ENCODE measurements at places on chromosomes 5 and 9. TPM values are rescaled to one million over a fixed set of nuclear protein-coding genes. Genes with fewer than 3 reads are reported as not detected.

- DNase-seq = no peak
These were observed 7.2 kb downstream of the CYFIP2 start for GRCh38 chr5:157273131-157273556.

- no peak for DNase-seq
These were observed 7.4 kb downstream of the SLC22A4 start for GRCh38 chr5:132301344-132302271.

DNA sequence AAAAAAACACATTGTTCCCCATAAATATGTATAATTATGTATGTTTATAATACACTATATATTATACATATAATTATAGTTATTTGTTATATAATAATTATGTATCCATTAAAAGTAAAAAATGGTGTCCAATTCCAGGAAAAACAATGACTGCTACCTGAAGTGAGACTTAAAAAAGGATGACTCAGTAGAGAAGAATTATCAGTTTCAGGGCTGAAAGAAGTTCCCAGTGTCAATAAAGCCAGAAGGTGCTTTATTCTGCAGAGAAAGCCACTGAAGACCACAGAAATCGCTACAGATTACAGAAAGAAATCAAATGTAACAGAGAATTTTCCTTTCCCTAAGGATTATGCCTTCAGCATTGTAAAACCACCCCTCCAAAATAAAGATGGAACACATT, 50.9 kb downstream of the ANKRD31 start:
- no peak for DNase-seq

NEUROG1 gene
- not detected for total RNA-seq

FAM78A gene
- 2.1 TPM for total RNA-seq

- no peak for DNase-seq
These were observed 368.2 kb downstream of the HINT1 start for GRCh38 chr5:130796902-130797301.

DNA sequence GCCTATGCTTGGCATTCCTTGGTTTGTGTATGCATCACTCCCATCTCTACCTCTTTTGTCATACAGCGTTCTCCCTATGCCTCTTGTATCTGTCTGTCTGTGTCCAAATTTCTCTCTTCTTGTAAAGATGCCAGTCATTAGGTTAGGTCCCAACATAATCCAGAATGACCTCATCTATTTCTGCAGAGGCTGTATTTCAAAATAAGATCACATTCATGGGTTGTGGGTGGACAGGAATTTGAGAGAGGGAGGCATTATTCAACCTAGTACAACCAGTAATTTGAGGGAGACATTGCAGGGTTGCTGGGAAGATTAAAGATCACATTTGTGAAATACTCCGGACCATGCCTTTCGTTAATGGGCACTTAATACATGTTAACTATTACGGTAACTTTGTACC, 155.0 kb downstream of the MAN2A1 start:
- DNase-seq = no peak

GRCh38 chr9:792331-793260, 48.9 kb upstream of the DMRT1 start:
- DNase-seq = no peak

GLT6D1 gene
- total RNA-seq = not detected

- no peak for DNase-seq
These were observed 527.8 kb downstream of the MTRR start for GRCh38 chr5:8396756-8397155.

DNA sequence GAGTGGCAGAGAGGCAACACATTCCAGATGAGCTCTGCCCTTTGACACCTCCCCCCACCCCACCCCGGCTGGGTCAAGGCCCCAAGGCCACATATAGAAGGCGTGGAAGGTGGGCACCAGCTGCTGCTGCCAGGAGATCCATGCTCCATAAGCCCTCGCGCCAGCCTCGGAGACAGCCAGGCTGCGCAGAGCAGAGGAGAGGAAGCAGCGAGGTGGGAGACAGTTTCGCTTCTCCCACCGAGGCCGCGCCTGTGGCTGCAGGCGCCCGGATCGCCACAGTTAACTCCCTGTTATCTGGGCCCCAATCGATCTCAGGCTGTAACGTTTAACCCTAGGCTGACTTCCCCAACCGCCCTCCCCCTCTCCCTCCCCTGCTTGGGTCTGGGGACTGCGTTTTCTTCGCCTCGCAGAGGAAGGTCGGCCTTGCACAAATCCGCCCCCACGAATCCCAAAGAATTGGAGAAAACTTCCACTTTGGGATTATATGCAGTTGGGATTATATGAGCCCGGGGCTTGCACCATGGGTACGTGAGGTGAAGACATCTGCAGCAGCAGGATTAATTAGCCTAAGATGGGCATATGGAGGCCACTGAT, 1.1 kb upstream of the CXXC5 start:
- no peak for DNase-seq

- DNase-seq = no peak
These were observed 89.7 kb downstream of the ELAVL2 start for GRCh38 chr9:23736293-23736692.

GRCh38 chr9:98536542-98537173, 172.1 kb downstream of the GABBR2 start:
- peak; percentile 76 for DNase-seq

- DNase-seq = no peak
These were observed 180.9 kb downstream of the AOPEP start for GRCh38 chr9:94907264-94907936.

DNA sequence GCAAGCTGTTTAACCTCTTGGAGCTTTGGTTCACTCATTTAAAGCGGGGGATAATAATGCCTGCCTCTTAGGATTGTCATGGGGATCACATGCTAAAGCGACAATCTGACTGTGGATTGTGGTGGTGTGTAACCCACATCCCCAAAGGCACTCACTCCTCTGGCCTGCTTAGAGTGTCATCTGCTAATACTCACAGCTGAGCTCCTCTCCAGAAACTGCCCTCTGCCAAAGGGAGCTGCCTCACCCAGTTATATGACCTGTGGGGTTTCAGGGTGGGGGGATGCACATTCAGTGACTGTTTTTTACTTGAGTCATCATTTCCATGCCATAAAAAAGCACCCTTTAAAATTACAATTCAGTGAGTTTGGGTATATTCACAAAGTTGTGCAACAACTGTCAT, 110.0 kb upstream of the SPOCK1 start:
- no peak for DNase-seq

- peak; percentile 76 for DNase-seq
These were observed at the start of gene PARP8 for GRCh38 chr5:50666261-50667022. Gene PARP8 (plus strand): TSS chr5:50666637. CDS start chr5:50667096, 459 bp downstream.

GRCh38 chr5:56185768-56186311, 47.3 kb downstream of the ANKRD55 start:
- DNase-seq = no peak

DNA sequence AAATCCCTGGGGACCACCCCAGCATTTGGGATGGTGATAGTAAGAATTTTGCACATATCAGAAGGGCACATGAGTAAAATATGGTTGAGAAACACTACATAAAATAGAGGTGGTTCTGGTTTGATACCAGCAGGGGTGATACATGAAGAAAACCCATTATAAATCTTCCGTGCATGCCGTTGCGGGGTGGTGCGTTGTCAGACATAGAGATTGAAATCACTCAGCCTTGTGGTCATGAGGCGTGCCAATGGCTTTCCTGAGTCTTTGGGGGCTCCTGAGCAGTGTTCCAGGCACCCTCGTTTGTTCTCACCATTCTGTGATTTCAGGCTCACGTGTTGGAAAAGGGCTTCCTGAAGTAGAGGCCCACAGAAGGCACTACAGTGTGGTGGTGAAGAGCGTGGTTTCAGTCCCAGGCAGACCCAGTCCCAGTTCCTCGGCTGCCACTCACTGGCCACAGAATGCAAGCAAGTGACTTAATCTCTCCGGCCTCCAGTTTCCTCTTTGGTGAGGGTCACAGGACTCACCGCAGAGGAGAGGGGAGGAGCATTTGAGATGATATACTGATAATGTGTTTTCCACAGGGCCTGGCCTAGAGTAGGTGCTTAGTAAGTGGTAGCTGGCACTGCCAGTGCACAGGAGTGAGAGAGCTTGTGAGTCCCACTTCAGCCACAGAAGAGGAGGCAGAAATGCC, 20.5 kb upstream of the GLRX start:
- DNase-seq = peak; percentile 57

GRCh38 chr5:71887680-71888079, 168.6 kb downstream of the CARTPT start:
- no peak for DNase-seq
